ENCODE measurements at places on chromosomes 11 and 22.

GRCh38 chr11:131038597-131038996 is 122.3 kb upstream of the SNX19 start:
- no peak for DNase-seq

GRCh38 chr11:36030731-36031281 is 86.9 kb downstream of the LDLRAD3 start:
- DNase-seq: no peak

DNA sequence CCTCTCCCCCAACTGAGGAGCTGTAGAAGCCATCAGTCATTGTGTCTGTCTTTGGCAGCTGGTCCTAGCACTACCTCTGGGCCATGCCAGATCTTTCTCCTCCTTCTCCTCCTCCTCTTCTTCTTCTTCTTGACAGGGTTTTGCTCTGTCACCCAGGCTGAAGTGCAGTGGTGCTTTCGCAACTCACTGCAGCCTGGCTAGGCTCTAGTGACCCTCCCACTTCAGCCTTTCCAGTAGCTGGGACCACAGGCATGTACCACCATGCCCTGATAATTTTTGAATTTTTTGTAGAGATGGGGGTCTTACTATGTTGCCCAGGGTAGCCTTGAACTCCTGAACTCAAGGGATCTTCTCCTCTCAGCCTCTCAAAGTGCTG is 50.1 kb upstream of the SHANK2 start:
- DNase-seq: no peak

DNA sequence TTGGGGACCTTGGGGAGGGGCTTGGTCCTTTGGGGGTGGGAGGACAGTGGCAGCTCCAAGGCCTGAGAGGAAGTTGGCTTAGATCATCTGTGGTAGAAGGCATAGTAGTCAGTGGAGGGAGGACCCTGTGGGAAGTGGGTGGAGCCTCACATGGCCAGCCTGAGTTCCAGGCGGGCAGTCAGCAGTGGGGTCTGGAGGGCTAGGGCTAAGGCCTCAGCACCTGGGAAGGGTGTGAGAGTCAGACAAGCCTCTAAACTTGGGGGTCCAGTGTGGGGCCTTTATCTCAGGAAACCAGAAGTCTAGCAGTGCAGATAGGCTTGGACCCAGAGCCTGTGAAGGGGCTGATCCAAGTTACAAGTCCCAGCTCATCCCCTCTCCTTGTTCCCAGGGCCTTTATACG is 4.0 kb downstream of the NLRX1 start:
- DNase-seq: no peak

DNA sequence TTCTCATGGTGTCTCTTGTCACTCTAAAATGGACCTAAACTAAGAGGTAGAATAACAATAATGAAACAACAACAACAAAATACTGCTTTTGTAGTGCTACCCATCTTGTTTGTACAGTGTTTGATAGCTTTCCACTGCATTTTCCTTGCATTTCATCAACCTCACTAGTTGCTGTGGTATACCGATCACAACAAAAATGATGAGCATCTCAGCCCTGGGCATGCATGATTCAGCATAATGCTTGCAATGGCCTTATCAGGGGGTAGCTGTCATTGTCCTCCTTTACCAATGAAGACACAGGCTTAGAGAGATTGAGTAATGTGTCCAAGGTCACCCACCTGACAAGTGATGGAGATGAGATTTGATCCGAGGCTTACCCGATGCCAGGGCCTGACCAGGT is 682.5 kb downstream of the NTM start:
- DNase-seq: no peak

DNA sequence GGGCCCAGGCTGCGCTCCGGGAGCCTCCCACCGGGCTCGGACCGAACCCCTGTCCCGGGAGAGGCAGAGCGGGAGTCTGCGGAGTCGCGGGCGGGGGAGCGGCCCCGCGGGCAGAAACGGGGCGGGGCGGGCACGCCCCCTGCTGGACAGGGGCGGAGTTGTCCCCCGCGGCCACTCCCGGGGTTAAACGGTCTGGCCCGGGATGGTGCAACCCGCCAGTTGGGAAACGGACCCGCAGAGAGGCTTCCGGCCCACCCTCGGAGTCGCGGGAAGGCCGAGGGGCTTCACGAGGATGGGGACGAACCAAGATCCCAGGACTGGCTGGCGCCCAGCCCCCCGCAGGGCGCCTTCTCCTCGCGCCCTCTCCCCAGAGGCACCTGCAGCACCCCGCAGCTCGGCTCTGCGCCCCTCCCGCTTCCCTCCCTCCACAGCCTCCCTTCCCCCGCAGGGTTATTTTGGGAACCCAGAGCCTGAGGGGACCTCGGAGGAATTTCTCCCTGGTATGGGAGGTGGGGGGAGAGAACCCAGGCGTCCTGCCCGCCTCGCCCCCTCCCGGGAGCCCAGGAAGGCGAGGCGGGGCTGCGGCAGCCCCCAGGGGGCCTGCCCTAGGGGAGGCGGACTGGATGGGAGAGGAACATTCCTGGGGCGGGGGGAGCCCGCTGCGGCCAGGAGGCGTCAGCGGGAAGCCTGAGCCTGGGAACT is 902 bp downstream of the RASGRP2 start:
- DNase-seq: peak; percentile 74

DNA sequence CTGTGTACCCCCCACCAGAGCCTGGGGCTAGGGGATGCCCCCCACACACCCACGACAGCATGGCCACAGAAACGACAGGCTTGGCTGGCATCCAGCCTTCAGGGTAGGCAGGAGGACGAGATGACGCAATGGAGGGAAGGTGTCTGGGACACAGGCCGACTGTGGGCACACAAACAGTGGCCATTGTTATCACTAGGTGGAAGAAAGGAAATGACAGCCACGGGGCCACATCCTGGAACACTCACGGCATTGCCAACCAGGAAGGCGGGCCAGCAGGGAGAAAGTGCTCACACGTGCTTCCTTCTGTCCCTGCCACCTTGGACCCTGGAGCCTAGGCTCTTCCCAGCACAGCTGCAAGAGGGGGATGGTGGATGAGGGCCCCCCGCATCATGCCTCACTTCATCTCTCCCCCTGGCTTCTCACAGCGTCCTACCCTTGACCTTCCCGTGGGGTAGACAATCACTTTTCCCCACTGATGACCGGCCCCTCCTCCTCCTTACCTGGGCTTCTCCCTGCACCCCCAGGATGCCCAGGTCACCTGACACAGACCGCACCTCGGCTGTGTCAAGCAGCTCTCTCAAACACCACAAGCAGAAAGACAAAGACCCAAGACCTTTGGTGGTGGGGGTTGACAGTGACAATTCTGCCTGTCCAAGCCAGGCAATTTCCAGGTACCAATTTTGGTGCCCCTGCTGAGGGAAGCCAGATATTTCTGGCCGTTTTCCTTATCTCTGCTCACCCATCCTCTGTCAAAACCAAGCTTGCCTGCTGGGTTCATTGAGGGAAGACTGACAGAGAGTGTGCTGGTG is 8.6 kb downstream of the PLA2G6 start:
- peak; percentile 81 for DNase-seq

DNA sequence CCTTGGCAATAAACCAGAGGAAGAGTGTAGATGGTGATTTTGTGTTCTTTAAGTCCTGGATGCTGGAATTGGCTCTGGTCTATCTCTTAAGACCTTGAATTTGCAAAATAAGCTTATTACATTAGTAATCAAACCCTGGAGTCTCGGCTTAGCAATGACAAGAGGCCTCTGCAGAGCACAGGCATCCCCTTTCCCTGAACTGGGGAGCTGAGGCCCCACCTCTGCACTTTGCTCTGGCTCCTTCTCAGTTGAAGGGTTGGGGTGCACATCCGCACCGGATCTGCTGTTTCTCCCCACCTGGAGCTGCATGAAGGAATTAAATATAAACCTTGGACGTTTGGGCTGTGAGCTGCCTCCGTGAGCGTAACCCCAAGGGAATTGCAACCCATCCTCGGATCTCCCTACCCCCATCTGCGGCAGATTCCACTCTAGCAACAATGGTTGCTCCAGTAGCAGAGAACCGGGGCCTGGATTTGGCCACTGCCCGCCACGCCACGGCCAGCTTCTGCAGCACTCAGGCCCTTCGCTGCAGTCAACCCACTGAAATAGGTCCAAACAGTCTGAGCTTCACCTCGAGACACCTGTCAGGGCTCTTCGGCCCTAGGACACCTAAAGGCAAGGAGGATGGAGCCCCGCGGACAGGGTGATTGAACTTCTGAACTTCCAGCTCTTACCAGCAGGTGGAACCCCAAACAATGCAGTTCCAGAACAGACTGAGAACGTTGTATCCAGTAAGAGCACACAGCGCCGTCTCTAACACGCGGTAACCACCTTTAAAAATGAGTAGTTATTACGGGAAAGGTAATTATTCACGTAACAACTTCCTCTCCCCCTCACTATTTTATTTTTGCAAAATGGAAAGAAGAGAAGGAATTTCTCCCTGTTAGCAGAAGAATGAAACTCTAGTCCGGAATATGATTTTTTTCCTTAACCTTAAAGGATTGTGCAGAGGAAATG is 54.8 kb upstream of the CAPRIN1 start:
- DNase-seq: peak; percentile 89

GRCh38 chr11:64449381-64450167 is 90.6 kb downstream of the RPS6KA4 start:
- DNase-seq: peak; percentile 73

- no peak for DNase-seq
Observed at GRCh38 chr22:38186429-38186828, 4.8 kb upstream of the PLA2G6 start.

DNA sequence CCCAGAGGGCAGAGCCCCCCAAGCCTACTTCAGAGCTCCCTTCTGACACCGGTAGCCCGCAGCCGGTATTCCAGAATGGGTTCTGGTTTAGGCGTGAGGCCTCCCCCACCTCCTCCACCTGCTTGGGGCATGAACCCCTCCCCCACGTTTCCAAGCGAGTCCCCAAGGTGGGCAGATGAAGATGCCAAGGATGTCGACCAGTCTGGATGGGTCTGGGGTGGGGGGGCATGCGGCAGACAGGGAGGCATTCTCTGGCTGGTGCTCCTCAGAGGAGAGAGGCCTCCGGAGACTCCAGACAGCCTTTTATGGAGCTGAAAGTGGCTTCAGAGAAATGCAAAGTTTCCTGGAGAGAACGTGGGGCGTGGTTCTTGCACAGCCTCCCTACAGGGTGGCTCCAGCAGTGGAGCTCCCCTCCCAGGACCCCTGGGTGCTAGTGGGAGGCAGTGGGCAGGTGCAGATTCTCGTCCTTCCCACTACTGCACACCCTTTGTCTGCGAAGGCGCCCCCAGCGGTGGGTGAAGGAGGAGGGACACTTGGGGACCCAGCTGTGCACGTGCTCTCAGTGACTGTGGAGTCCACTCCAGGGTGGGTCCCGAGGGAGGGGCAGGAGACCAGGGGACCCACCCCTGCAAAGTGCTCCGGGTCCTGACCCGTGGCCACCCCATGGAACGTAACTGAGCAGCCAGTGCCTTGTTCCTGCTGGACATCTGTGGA is 4.2 kb downstream of the CCND1 start:
- DNase-seq: no peak
